Frontal cortex (tissue), 4 donors: ENCODE measurements at places on chromosomes 4 and X. TPM values are rescaled to one million over a fixed set of nuclear protein-coding genes. Genes with fewer than 3 reads are reported as not detected.

GRCh38 chr4:95949136-95949765, 109.4 kb downstream of the PDHA2 start:
- no peak for DNase-seq

GRCh38 chr4:47705326-47705981, 132.4 kb downstream of the CORIN start:
- no peak for DNase-seq

DNA sequence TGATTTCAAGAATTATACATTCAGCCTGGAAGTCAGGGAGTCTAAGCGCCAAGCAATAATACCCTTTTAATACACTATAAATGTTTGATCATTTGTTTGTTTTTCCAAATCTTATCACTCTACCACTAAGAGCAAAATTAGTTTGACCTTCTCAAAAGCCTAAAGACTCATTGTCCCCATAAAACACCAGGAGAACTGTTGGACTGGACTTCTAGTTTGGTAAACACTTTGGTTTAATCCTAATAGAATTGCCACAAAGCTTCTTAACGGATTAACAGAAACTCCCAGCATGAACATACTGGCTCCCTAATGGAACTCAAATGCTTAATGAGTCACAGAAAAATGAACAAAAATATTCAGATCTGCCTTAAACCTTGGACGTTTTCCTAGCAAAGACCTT, 34.9 kb downstream of the SYTL5 start:
- DNase-seq = no peak

DNA sequence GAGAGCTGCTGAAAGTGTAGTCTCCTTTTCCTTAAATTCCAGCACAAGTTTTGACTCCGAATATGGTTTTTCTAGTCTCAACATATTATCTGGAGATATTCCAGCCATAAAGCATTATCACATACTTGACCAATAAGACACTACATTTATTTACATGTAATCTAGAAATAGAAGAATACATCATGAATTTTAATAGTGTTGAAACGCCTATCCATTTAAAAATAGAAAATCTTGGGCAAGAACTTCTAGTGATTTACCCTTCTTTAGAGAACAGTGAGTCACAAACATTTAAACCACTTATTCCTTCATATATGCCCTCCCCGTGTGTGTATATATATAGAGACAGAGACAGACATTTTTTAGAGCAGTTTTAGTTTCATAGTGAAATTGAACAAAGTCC, 161.5 kb downstream of the SOWAHB start:
- DNase-seq = no peak

- no peak for DNase-seq
These were observed 210.9 kb downstream of the RTL9 start for GRCh38 chrX:110569506-110569905.

DNA sequence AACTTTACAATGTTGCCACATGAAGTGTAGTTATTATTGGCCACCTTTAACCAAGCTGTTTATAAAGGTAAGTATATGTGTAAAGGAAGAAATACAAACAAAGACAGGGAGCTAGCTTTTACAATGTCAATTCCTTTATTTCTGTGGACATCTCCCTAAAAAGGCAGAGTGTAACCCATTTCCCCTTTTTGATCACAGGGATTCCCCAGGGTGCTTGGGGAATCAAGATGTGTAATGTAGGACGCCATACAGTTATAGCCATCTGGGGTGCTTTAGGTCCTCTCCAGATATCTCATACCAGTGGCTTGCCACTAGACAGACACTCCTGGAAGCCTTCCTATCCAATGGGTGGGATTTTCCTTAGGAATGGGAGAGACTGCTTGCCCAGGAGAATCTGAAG, 4.2 kb upstream of the CUL4B start:
- no peak for DNase-seq

The MAGEB2 gene
- total RNA-seq = not detected
